ENCODE measurements at places on chromosomes 3 and 15.

- no peak for DNase-seq
Observed at GRCh38 chr3:30586806-30587486, 19.5 kb upstream of the TGFBR2 start.

DNA sequence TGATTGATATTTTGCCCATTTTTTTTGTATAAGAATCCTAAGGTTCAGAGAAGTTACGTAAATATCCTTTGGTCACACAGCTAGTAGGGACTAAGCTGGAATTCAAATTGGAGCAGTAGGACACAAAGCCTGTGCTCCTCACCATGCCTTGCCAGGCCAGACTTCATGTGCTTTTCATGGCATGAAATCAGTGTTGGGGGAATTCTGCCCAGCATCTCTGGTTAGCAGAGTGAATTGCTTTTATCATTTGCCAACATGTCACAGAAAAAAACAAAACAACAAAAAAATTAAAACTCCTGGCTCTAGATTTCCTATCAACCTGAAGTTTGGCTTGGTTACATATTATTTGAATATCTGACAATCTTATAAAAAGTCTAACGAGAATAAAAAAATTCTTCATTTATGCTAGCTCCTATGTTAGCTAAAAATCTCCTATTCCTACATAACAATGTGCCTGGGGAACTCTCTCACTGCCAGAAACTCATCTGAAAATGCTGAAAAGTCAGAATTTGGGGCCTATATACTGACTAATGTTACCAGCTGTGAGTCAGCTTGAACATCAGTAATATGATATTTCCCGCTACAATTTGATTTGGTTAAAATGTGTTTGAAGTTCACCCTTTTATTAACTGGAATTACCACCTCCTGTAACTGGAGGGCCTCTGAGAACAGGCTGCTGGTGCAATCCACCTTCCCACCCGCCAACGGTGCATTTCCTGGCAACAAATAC is 141.7 kb downstream of the TIGIT start:
- no peak for DNase-seq

DNA sequence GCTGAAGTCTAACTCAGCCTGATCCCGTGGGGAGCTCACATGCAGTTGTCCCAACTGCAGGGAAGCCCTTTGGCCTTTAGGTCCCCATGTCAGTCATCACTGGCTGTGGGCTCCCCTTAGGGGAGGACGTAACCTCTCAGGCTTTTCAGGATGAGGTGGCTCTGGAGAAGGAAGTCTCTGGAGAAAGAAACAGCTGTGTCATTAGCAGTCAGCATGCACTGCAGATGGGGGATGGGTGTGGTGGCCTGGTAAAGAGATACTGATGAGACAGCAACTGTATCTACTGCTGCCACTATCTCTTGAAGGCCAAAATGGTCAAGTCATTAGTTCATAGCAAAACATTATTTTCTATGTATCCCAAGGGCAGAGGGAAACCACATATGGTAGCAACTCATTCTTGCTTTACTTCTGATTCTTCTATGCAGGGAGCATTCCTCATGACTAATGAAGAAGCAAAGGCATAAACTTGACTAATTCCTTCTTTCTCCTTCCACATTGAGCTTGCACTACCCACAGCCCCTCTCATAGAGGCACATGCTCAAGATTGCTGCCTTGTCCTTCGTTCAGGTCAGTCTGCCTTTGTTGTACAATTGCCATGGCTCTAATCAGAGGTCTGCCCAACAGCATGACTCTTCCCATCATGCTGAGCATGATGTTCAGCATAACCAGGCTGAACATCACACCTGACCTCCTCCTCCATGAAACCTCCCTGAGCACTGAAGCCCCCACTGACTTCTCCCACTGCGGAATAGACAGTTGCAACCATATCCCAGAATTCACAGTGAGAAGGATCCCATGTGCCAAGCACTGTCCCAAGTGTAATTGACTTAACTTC is 47.8 kb upstream of the TMEM158 start:
- DNase-seq = no peak

DNA sequence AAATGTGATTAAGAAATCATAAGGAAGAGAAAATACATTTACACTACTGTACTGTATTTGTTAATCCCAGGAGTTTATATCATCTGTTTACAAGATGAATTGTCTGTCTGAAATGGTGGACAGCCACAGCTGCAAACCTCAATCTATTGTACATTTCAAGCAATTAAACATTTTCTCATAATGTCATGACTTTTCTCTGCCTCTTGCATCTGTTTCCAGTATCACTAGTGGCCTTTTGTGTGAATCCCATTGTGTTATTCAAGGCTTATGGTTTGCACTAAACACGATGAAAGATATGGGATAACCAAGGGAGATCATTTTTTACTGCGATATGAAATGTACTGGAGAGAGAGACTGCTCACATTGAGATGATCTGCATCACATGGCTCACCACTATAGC is 200.2 kb upstream of the LRRN1 start:
- no peak for DNase-seq

- no peak for DNase-seq
Observed at GRCh38 chr15:99086327-99086667, 18.6 kb upstream of the SYNM start.

DNA sequence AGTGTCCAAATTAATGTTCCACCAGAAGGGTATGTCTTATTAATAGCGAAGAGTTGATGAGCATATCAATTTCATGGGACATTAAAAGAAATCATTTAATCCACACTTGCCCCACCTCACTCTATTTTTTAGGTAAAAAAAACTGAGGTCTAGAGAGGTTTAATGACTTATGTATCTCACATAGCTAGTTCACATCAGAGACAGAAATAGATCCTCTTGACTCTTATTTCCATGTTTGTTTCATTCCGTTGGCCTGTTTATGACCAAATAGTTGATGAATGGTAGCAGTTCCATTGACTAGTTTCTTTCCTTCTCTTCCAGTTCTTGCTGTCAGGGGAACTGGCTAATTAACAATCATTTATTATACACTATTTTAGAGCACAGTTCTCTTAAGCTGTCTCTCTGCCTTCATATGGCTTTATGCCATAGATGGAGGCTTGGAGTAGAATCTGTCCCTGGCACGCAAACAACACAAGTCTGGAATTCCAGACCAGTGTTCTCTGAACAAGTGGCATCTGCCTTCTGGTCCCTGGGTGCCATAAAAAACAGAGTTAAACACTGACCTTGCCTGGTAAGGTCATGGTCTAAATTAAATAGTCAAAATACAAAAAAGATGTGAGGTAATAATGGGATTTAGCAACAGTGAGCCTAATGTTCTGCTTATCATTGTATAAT is 220.0 kb upstream of the CGNL1 start:
- peak; percentile 54 for DNase-seq

DNA sequence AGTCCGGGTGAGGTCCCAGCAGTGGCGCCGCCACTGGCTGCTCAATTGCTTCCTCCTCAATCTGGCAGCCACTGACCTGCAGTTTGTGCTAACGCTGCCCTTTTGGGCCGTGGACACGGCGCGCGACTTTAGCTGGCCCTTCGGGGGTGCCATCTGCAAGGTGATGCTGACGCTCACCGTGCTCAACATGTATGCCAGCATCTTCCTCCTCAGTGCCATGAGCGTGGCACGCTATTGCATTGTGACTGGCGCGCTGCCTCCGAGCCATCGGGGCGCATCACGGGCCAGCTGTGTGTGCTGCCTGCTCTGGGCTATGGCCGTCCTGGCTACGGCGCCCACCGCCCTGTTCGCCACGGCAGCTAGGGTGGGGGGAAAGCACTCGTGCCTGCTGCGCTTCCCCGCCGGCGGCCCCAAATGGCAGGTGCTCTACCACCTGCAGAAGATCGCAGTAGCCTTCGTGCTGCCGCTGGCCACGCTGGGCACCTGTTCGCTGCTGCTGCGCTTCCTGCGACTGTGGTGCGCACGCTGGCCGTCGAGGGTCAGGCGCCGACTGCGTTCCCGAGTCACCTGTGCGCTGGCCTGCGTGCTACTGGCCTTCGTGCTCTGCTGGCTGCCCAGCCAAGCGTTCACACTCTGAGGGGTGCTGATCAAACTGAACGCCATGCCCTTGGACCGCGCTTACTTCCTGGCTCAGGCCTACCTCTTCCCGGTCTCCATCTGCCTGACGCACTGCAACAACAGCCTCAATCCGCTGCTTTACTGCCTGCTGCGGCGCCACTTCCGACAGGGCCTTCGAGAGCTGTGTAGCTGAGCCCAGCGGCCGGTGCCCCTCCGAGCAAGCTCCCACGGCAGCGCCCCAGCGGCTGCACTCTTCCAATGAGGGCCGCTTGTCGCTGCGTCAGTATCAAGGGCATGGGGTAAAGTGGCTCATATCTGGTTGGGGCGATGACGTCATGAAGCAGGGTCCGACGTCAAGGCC is 20.3 kb upstream of the ADAMTS7 start:
- no peak for DNase-seq

DNA sequence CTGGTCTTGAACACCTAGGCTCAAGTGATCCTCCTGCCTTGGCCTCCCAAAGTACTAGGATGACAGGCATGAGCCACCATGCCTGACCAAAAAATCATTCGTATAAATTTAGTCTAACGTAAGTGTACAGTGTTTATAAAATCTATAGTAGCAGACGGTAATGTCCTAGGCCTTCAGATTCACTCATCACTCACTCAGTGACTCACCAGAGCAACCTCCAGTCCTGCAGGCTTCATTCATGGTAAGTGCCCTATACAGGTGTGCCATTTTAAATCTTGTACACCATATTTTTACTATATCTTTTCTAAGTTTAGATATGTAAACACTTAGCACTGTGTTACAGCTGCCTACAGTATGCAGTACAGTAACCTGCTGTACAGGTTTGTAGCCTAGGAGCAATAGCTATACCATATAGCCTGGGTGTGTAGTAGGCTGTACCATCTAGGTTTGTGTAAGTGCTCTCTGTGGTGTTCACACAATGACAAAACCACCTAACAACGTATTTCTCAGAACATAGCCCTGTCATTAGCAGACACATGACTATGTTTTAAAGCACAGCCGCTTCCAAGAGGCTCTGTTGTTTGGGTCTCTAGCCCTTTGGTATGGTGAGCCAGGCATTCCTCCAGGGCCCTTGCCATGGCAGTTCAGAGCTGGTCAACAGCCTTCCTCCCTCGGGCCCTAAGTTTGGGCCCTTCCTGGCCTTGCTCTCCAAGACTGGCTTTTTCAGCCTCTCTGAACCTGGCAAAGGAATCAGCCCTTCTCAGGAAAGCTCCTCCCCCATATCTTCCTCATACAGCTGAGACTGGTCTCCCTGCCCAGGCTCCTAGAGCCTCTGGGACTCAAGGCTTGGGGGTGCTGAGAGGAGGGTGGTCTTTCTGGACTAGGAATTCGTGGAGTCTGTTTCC is 1.9 kb upstream of the CCDC9B start:
- no peak for DNase-seq

DNA sequence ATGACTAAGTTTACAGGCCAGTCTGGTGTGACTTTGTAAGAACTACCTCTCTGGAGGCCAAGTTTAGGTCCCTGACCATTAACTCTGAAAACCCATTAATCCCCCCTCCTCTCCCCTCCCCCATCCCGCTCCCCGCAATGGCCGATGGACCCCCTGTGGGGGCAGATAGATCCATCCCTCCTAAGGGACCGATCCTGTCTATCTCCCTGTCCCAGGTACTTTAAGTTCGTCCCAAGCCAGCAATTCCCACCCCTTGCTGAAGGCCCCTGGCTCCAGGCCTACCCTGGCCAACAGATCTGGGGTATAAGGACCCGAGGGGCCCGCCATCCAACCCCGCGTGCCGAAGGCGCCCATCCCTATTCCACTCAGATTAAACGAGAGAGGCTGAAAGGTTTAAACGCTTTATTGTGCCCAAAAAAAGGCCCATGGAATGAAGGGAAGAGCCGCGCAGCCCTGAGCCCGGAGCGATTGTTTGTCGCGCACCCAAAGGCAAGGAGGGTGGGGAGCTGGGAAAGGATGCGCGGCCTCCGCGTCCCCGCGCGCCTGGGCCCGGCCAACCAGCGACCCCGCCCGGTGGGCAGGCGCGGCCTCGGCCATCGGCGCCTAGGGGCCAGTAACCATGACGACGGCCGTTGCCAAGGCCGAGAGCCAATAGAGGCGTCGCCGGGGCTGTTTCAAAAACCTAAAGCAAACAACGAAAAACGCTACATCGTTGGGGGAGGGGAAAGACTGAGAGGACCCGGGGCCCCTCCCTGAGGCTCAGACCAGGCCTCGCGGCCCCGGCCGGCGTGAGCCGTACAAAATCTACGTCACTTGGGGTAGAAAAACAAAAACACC is 35.9 kb downstream of the HMCES start:
- peak; percentile 85 for DNase-seq

DNA sequence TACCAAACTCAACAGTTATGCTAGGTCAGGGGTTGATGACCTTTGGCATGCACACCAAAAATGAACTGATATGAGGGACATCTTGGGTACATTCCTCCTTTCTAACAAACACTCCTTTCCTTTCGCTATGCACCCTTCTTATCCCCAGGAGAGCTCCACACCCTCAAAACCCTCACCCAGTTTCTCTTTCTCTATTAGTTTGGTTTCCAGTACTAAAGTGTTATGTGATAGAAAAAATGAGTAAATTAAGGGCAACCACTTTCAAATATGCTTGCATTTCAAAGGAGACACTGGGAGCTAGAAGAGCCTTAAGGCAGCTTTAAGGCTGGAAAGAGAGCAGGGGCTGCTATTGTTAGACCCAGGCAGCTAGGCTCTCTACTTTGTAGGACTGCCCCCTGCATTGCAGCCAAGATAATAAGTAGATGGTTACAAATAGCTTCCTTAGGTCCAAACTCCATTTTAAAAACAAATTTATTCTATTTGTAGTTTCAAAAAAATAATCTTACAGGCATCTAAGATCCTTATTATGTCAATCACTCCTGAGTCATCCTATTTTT is 244.3 kb downstream of the ZIC1 start:
- no peak for DNase-seq

- no peak for DNase-seq
Observed at GRCh38 chr3:169144270-169144669, 519.2 kb downstream of the MECOM start.

- DNase-seq = no peak
Observed at GRCh38 chr3:186182850-186183249, 74.0 kb upstream of the ETV5 start.

DNA sequence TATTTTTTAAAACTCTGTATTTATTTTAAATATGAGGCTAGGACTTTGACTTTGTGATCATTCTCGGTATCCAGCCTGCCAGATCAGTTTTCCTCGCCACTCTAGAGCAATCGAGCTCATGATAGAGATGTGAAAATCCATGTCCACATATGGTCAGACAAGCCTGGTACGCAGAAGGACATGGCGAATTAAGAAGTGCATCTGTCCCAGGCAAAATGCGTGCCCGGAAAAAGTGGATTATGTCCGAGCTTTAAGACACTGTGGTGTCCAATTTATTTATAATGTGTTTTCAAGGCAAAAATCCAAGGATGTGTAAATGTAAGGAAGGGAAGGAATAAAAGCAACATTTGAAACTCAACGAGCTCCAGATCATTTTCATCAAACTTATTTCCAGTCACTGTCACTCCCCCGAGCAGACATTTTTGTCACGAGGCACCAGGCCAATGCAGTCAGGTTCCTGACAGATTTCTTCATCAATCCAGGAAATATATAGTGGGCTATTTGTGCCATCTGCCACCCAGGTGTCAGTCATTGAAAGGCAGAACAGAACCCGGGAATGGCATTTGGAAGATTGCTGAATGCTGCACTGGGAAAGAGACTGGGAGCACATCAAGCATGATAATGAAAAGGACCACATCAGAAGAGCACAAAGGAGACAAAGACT is 825.7 kb downstream of the SQOR start:
- DNase-seq = no peak
